AML-193 (cell line): ENCODE measurements at places on chromosomes 4 and X.
A peak's percentile ranks its signal among the peaks of the same experiment; 100 is the strongest.

DNA sequence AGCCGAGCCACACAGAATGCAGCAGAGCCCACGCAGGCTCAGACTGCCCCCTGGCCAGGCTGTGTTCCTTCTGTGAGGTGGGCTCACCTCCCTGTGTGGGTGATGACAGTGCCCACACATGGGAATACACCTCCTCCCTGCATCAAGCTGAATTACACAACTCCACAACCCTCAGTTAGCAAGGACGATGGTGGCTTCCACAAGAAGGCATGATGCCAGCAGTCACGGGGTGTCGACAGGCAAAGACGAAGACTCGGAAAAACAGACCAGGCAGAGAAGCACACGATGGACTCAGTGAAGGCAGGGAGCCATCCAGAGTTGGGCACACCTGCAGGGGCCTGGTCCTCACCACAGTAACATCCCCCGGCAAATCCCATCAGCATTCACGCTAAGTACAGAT lies 12.1 kb downstream of the LETM1 start:
- no peak for DNase-seq

GRCh38 chrX:1576201-1576992 lies 15.0 kb upstream of the AKAP17A start:
- DNase-seq: no peak

DNA sequence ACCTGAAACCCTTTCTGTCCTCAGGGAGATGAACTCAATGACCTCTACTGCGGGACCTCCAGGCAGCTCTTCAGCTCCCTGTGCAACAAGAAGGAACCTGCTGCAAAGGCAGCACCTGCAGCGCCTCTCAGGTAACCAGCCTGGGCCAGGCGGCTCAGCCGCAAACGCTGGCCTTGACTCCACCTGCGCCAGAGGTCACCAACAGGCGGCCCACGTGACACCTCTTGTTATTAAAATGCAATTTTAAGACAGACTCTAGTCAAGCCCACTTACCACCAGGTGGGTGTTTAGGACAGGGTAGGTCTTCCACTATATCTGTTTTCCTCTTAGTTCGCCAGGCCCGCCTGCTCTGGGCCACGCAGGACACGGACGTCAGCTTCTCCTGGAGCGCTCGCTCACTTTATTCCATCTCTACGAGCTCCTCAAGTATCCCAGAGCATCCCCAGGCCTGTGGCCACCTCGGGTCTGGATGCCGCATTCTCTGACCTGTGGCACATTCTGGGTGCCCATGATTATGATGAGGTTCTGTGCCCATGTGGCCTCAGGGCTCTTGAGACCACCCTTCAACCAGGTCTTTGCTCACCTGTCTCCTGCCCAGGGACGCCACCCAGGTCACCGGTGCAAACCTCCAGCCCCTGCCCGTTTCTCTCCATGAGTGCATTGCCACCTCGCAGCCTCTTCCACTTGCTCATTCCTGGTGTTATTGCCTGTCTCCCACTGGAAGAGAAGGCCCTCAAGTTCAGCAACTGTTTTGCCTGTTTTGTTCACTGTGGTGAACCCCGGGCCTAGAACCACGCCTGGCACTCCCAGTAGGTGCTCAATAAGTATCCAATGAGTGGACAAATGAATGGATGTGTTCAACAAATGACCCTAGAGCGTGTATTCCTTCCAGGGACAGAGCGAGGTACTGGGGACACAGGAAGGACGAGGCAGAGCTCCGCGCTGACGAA lies 32.8 kb upstream of the JAKMIP1 start:
- DNase-seq: no peak

DNA sequence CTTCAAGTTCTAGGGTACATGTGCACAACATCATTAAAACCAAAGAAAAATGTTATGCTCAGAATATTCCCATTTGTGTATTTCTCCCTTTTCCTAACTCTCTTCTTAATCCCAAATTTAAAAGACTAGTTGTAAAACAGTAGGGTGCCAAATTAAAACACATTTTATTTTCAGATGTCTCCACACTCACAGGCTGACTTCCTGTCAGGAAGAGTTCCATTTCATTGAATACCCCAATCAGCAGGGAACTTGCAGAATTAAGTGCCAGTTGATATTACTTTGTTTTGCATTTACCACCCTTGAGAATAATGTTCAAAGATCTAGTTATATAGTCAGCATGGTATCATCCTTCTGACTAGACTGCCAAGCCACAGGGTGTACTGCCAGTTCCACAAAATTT lies 207.9 kb downstream of the MAB21L2 start:
- no peak for DNase-seq

DNA sequence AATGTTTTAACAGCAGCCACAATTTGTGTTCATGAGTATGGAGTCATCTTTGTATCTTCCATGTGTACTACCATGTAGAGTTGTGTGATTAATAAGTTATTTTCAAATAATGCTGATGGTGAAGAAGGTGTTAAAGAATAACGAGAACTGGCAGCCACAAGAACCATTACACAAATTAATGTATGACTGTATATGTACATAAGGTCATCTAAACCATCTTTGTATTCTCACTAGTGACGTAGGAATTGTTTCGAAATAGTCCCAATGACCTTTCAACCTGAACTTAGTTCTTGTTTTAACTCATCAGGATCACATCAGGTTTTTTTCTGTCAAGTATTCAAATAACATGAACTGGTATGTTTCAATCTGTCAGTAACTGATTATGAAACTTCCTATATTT lies 48.3 kb upstream of the NOCT start:
- peak; percentile 18 for DNase-seq
